ENCODE measurements at places on chromosomes 6 and 20.

- no peak for DNase-seq
Measured at GRCh38 chr6:149217466-149217888, 100.0 kb upstream of the TAB2 start.

- DNase-seq = no peak
Measured at GRCh38 chr6:27901801-27902200, 10.4 kb downstream of the OR2B2 start.

- DNase-seq = no peak
Measured at GRCh38 chr6:23790756-23791155, 335.3 kb upstream of the NRSN1 start.

- DNase-seq = peak; percentile 69
Measured at GRCh38 chr6:132768051-132768517, 10.4 kb upstream of the VNN2 start.

DNA sequence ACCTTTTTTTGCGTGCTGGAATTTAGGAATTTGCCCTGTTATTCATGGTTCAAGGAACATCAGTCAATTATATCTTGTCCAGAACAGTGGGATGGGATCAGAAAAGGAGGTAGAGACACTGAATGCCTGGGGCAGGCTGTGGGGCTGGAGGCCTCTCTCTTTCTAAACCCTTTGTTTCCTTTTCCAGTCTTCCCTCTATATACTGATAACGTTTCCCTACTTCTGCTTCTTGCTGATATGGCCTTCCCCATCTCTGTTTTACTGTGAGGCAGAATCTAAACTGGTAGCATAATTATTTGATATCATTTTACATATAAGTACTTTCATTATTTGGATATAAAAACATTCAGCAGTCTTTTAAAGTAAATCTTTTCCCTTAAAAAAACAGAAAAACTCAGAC lies 67.5 kb downstream of the DNAH8 start:
- DNase-seq = no peak

DNA sequence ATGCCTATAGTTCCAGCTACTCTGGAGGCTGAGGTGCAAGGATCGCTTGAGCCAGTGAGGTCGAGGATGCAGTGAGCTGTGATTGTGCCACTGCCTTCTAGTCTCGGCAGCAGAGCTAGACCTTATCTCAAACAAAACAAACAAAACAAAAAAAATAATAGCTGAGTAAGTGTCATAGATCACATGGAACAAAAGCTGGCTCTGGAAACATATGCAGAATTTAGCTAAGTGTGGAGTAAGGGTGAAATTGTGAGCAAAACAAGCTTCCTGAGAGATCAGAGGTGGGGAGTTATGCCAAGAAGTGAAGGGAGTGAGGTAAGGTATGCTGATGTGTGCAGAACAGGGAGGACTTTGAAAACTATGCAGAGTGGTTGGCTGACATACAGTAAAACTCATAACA lies 18.7 kb downstream of the SGK1 start:
- DNase-seq = no peak

DNA sequence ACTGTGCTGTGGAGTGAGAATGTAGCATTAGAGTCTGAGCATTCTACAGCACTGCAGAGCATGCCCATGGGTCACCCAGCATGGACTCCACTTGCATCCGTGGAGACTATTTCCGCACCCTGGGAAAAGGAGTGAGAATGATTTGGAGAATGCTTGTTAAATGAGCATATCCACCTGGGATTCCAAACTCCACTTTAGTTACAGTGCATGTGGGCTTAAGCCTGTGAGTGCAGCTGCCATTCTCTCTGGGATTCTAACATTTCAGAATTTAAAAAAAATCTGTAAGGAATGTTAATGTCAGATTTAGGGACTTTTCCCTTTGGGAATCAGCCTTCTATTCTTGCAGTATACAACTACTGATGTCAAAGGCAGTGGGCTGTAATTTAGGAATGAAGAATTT lies 33.4 kb downstream of the KIF25 start:
- no peak for DNase-seq

- no peak for DNase-seq
Measured at GRCh38 chr6:105889902-105890301, 196.2 kb upstream of the PRDM1 start.

DNA sequence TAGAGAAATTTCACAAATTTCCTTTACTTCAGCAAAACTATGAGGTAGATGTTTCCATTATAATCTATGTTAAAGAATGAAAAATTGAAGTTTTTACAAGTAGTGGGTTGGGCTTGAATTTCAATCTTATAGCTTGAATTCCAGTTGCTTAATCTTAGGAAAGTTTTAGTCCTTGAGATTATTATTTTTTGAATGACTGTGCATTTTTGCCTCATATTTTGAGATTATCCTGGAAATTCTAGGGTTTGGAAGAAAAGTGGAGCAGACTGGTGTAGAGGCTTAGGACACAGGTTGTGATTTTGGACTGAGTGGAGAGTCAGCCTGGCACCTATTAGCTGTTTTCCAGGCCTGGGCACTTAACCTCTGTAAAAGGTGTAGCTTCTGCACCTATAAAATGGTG lies 5.7 kb downstream of the MTCL3 start:
- DNase-seq = no peak

DNA sequence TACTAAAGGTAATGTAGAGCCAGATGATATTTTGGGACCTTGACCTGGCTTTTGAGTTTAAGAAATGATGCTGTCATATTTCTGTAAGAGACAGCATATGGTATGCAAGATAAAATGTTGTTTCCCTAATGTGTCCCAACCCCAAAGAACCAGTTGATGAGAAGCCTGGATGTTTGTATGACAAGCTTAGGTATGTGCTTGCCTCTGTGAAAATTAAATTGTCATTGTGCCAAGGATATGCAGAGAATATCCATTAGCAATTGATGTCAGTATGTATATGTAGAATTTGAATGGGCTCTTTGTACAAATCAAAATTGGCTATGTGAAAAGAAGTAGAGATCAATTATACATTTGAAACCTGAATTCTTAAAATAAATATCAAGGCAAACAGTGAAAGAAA lies 650.8 kb upstream of the EYS start:
- no peak for DNase-seq

DNA sequence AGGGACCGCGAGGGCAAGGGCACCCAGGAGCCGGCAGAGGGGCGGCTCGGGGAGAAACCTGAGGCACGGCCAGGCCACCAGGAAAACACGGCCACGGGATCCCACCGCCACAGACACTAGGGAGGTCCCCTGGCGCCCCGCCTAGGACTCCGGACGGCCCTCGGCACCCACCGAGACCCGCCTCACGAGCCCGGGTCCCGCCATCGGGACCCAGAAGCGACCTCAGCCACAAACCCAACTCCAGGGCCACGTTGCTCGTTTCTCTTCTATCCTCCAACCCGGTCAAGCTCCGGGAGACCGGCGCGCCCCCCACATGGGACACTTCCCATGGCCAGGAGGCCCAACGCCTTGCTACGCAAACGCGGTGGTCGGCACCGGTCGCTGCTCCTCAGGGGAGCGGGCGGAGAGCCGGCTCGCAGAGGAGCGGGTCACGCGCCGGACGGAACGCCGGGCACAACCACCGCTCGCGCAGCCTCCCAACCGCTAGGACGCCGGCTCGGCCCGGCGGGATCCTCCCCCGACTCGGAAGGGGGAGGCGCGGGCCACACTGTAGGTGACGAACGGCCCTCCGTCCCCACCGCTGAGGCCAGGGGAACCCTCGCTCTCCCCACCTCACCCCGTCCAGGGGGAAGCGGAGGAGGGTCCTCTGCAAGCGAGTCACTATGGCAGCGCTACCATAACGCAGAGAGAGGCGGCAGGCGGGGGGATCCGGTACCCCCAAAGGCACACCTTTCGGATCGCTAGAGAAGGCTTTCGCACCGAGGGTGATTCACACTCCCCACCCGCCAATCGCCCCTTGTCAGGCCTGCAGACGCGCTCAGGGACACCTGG lies 1514.1 kb upstream of the DEFB115 start:
- no peak for DNase-seq

GRCh38 chr20:49614338-49615050 lies 46.6 kb upstream of the PTGIS start:
- no peak for DNase-seq

DNA sequence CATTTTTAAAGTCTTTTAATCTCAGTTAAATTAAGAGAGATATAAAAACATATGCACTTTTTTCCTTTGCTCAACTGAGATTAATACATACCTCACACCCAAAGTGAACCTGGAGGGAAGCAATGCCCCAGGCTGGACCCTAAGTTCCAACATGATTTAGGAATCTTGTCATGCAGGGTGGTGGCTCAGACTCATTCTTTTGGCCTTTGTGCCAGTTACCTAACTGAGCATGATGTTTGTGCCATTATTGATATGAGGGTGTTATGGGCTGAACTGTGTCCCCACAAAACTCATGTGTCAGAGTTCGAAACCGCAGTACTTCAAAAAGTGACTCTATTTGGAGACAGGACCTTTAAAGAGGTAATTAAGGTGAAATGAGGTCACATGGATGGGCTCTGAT lies 188.0 kb downstream of the ARHGAP18 start:
- DNase-seq = no peak

DNA sequence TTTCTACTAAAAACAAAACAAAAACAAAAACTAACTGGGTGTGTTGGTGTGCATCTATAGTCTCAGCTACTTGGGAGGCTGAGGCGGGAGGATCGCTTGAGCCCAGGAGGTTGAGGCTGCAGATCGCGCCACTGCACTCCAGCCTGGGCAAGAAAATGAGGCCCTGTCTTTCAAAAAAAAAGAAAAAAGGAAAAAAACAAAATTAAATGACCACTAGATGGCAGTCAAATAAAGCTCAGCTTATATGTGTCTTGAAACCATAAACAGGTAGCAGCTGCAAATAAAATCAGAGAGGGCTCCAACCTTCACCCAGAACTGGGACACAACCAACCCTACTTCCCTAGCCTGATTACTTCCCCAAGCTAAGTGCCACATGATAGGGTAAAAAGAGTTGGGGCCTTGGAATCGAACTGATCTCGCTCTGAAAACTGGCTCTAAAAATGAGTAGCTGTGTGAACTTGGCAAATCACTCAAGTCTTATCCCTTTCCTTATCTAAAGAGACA lies 67.1 kb upstream of the ADGRF4 start:
- peak; percentile 58 for DNase-seq

- DNase-seq = no peak
Measured at GRCh38 chr6:54846857-54847674, 495 bp downstream of the FAM83B start.

DNA sequence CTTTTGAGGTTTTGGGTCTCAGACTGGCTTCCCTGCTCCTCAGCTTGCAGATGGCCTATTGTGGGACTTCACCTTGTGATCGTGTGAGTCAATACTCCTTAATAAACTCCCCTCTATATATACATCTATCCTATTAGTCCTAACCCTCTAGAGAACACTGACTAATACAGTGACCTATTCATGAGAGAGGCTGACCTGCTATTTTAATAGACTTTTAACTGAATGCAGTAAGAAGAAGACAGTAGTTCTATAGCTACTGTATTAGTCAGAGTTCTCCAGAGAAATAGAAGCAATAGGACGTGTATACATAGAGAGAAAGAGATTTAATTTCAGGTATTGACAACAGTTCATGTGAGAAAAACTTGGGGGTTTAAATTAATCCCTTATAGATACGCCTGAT lies 53.3 kb upstream of the SMLR1 start:
- DNase-seq = no peak

- DNase-seq = no peak
Measured at GRCh38 chr20:10105046-10105445, 70.3 kb downstream of the ANKEF1 start.

DNA sequence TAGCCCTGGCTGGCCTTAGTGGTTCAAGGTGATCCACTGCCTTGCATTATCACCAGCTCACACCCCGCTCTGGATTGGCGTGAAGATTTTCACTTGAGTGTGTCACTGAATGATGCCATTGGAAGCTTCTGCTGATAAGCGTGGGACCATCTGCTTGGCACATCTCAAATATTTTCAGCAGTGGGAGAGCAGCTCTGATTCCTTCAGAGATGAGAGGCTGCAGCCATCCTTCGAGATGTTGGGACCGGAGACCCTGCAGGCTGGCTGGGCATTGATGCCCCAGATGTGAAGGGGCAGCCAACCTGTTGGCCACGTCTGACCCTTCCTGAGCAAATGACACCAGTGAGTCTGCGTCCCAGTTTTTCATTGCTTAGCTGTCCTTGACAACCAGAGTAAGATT lies at the start of gene MAS1:
Gene MAS1 (plus strand): TSS at position 197 of the 400 bp plus-strand sequence. CDS start 15,968 bp downstream, outside the sequence.
- DNase-seq = no peak

- no peak for DNase-seq
Measured at GRCh38 chr20:24066076-24066700, 77.6 kb upstream of the GGTLC1 start.

GRCh38 chr6:76594109-76594508 lies 521.6 kb upstream of the IMPG1 start:
- DNase-seq = no peak

DNA sequence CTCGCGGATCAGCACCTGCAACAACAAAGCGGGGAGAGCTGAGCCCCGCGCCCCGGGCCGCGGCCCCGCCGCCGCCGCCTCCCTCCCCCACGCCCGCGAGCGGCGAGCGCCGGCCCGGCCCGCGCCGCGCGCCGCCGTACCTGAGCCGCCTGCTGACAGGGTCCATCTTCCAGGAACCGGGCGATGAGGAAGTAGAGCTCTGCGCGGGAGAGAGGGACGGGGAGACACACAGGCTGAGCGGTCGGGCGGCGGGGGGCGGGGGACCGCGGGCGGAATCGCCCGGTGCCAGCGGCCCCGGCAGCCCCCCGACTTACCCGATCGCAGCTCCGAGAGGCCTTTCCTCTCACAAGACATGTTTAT lies 359 bp downstream of the PHIP start:
- peak; percentile 57 for DNase-seq

GRCh38 chr6:111823831-111824607 lies 49.2 kb downstream of the FYN start:
- DNase-seq = no peak

GRCh38 chr6:37303891-37304503 lies 46.1 kb upstream of the TMEM217 start:
- peak; percentile 48 for DNase-seq

DNA sequence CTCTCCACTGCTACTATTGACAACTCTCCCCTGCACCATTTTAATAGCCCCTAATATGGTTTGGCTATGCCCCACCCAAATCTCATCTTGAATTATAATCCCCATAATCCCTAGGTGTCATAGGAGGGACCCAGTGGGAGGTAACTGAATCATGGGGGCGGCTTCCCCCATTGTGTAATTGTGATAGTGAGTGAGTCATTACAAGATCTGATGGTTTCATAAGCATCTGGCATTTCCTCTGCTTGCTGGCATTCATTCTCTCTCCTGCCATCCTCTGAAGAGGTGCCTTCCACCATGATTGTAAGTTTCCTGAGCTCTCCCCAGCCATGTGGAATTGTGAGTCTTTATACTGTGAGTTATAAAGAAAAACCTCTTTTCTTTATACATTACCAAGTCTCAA lies 74.1 kb upstream of the TCF21 start:
- DNase-seq = peak; percentile 9

GRCh38 chr20:57402206-57403125 lies 11.3 kb downstream of the RBM38 start:
- DNase-seq = no peak

DNA sequence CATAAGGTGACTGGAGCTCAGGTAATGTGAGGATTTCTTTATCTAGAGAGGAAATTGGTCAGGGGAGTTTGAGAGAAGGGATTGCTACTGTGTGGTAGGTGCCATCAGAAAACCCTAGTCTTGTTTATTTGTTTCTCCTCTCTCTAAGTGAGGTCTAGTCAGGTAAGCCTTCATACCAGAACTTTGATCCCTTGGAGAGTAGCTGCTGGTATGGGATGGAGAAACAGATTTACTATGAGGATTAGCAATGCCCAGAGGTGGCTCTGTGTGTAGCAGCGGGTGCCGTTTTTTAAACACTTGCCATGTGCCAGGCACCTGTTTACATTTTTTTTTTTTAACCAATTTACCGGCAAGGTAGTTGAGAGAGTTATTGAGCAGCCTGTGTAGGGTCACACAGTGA lies 19.5 kb downstream of the CMTR1 start:
- no peak for DNase-seq

- DNase-seq = no peak
Measured at GRCh38 chr6:162387718-162388382, 339.7 kb downstream of the PRKN start.
